ENCODE measurements at places on chromosomes 11 and 22. TPM values are rescaled to one million over a fixed set of nuclear protein-coding genes. Genes with fewer than 3 reads are reported as not detected.

MB gene
- total RNA-seq, result not detected

CRYBB3 gene
- total RNA-seq, result not detected

OR4A16 gene
- total RNA-seq, result not detected

SYT7 gene
- total RNA-seq, result 0.65 TPM

PNPLA5 gene
- not detected for total RNA-seq

ANO5 gene
- total RNA-seq, result 0.65 TPM

SEPTIN3 gene
- total RNA-seq, result 5.1 TPM

GRAP2 gene
- total RNA-seq, result not detected

UQCC3 gene
- total RNA-seq, result 4.4 TPM

FGF4 gene
- not detected for total RNA-seq

APLNR gene
- not detected for total RNA-seq

MLC1 gene
- under 0.01 TPM for total RNA-seq

ZNF280B gene
- total RNA-seq, result 0.12 TPM

MUC2 gene
- not detected for total RNA-seq

MRPL40 gene
- total RNA-seq, result 20.9 TPM

NAALADL1 gene
- 34.1 TPM for total RNA-seq

DKK3 gene
- 551 TPM for total RNA-seq

LDHAL6A gene
- total RNA-seq, result not detected

KCNK7 gene
- not detected for total RNA-seq

SAA1 gene
- total RNA-seq, result not detected

PRG3 gene
- total RNA-seq, result not detected

FXYD2 gene
- not detected for total RNA-seq

OR4D10 gene
- total RNA-seq, result not detected

SIK2 gene
- 16.6 TPM for total RNA-seq

Measured in hair follicle dermal papilla cell (primary cell).